ENCODE measurements at places on chromosomes 2 and 18. TPM values are rescaled to one million over a fixed set of nuclear protein-coding genes. Genes with fewer than 3 reads are reported as not detected.

GRCh38 chr2:199433204-199433832 lies 24.4 kb downstream of the SATB2 start:
- DNase-seq = no peak

DNA sequence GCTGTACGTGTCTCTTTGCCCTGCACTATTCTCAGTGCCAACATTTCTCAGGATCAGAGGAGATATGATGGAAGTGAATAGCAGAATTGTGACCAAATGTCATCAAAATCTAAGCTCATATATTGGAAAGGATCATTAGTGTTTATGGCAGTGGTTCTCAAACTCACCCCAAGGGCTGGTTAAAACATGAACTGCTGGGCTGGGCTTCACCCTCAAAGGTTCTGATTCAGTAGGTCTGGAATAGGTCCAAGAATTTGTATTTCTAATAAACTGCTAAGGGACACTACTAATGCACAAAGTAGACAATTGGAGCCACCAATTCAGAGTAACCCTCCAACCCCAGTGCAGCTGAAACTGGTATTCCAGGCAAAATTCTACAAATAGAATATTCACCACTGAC lies 317.9 kb upstream of the UBE2E3 start:
- no peak for DNase-seq

GRCh38 chr2:66433945-66434678 lies 813 bp upstream of the MEIS1 start:
- DNase-seq = no peak

GRCh38 chr2:84338069-84338468 lies 121.0 kb downstream of the SUCLG1 start:
- no peak for DNase-seq

- no peak for DNase-seq
Observed at GRCh38 chr2:47521666-47522285, 118.8 kb downstream of the MSH2 start.

DNA sequence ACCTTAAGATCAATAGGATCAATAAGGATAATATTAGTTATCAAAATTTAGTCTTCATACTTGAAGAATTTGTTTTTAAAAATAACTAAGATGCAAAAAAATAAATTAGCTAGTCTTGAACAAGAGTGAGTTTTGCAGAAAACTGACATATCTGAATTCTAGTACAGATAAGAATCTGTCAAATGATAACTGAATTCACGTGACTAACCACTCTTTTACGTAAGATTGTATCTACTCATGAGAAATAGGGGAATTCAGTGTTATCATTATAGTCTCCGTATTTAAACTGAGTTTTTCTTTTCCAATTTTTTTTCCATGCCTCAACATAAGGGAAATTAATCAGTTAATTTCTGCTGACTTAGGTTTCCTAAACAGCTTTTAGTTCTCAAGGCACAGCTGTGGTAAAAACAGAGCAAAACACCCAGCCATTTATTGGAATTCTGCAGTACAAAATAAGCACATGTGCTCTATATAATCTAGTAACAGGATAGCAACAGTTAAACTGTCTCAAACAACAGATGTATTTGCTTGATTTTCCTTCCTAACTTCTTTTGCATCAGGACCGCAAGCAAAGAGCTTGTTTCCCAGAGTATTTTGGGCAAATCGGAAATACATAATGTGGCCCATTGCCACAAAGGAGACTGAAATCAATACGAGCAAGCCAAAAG lies 19.1 kb downstream of the SLC40A1 start:
- DNase-seq = no peak

GRCh38 chr2:178271629-178272333 lies 77.5 kb downstream of the OSBPL6 start:
- peak; percentile 76 for DNase-seq

- no peak for DNase-seq
Observed at GRCh38 chr2:1088192-1088860, 137.7 kb downstream of the SNTG2 start.

DNA sequence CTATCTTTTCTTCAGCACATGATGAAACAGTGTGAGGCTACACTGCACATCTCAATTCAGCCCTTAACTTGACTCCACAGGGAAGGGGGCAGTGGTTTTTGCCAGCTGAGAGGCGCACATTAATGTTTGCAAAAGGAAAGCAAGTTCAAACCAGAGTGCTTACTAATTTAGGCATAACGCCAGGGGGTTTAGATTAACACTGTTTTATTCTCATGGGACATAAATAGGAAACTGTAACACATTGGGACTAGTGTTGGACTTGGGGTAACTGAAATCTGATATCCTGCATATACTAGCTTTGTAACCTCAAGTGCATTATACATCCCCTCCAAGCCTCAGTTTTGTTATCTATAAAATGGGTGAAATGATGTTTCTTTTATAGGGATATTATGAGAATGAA lies 821.2 kb upstream of the ID2 start:
- DNase-seq = no peak

GRCh38 chr2:192002418-192002817 lies 155.5 kb upstream of the CAVIN2 start:
- DNase-seq = no peak

- no peak for DNase-seq
Observed at GRCh38 chr2:177733-178132, 86.1 kb downstream of the SH3YL1 start.

DNA sequence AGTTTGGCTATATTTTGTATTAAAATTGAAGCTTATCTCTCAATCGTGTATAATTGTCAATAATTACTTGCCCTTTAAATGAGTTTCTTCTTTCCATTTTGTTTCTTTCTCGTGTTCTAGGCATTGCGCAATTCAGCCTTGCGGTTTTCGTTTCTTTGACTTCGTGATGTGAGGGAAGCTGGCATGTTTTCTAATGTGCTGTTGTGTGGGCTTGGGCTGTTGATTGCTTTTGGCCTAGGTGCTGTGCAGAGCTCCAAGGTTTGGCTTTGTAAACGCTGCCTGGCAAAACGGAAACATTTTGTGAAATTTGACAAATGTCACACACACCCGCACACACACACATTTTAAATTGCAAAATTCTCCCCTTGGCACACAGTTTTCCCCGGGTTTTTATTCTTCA lies 242.6 kb upstream of the TCF4 start:
- no peak for DNase-seq

DNA sequence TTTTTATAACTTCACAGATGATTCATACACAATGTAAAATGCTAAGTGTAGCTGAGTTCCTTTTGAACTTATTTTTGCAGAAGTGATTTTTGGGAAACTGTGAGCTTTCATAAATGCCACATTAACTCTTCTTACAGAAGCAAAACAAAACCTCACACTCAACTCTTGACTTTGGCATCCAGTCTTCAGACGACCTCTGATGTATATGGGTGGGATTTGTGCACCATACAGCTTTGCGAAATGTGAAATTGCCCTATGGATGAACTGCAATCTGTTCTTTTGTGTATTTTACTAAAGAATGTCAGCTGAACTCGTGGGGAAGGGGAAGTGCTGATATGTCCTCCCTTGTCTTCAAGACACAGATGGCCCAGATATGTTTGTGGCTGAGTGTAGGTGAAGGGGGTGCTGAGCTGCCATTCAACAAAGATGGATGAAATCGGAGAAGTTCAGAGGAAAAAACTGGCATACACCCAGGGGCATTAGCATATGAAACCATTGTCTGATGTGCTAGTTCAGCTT lies 218.3 kb downstream of the PTGR3 start:
- no peak for DNase-seq

GRCh38 chr2:46434851-46435273 lies 44.5 kb upstream of the TMEM247 start:
- no peak for DNase-seq

DNA sequence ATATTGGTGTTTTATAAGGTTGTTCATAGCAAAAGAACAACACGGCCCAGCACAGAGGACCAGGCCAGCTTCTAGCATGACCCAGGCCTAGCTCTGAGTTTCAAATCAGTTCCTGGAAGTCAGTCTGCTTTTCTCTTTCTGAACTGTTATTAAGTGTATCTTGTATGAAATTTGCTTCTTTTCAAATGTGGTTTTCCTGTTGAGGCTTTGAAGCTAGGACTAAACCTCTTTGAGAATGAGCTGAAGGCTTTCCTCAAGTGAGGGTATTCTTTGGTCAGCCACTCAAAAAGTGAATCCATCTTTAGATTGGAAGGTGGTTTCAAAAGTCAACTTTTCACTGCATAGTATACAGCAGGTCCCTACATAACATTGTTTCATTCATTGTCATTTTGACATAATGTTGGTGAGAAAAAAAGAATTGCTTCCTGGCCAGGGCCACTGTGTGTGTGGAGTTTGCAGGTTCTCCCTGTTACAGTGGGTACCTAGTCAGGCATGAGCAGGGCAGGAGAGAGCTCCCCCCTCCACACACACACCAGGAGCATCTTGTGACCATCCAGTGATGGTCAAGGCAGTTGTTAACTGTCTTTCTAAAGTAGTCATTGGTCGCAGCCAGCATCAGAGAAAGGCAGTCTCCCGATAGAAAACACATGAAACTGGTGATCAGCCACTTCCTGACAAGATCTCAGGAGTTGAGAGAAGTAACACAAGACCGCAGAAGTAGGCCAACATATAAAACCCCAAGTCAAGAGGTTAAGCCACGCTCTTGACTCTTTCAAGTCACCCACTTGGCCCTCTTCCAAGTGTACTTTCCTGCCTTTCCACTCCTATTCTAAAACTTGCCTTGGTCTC lies 6.7 kb upstream of the ACAA2 start:
- DNase-seq = no peak

GRCh38 chr2:117323331-117323730 lies 491.2 kb upstream of the DDX18 start:
- no peak for DNase-seq

DNA sequence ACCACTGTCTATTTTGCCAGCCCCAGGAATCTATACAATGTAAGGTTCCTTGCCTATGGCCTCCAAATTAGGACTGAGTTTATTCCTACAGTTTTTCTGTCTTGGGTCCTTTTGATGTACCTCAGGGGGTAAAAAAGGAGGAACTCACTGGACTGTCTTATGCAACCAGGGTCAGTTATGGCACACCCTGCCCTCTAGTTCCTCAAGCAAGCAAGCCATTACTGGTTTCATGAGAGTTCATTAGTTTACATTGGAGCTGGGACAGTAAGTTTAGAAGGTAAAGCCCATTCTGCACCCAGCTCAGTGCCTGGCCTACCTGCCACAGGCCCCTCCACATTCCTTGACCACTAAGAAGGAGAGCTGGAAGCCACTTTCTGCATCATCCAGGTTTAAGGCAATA lies 68.7 kb upstream of the WIPF1 start:
- no peak for DNase-seq

GRCh38 chr2:216653093-216653799 lies 20.0 kb downstream of the IGFBP2 start:
- no peak for DNase-seq

GRCh38 chr2:216195565-216196029 lies 86.4 kb downstream of the XRCC5 start:
- DNase-seq = no peak

DNA sequence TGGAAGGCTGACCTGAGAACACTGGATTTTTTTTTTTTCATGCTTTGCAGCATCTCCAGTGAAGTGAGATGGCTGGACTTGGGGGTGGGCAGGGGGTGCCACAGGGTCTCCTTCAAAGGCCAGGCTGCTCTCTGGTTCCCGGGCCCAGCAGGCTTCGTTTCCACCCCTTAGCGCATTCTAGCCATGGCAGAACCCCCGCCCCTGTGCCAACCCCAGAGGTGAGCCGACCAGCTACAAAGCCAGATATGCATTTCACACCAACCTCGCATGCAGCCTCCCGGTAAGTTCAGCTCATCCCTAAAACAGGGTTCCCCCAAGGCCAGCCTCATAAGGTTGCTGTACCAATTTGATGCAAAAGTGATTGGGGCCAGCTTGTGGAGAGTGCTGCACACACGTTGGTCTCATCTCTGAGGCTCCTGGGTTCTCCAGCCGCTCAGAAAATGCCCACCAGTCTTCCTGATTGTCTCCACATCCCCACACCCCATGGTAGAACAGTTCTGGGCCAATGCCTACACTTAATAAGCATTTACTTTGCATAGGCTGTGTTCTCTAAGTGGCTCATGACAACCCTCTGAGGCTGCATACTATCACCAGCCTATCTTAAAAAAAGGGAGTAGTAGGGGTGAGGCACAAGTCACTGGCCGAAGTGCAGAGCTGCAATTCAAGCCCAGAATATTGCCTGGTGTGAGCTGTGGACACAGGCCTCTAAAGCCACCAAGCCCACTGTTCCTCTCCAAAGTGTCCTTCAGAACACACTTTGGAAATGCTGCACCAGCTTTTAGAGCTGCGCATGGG lies 23.3 kb downstream of the SMAD7 start:
- DNase-seq = no peak

- DNase-seq = no peak
Observed at GRCh38 chr2:72014831-72015230, 132.8 kb downstream of the CYP26B1 start.

- no peak for DNase-seq
Observed at GRCh38 chr18:46683252-46683651, 26.2 kb upstream of the LOXHD1 start.

- no peak for DNase-seq
Observed at GRCh38 chr18:48668466-48669179, 129.8 kb downstream of the CTIF start.

- no peak for DNase-seq
Observed at GRCh38 chr18:10797896-10798295, 272.1 kb downstream of the NAPG start.

GRCh38 chr18:61397222-61397621 lies 64.0 kb downstream of the CDH20 start:
- DNase-seq = no peak

CYS1 gene
- 13.8 TPM for total RNA-seq

TMEM247 gene
- total RNA-seq = not detected

ABCB11 gene
- total RNA-seq = not detected

POTEI gene
- total RNA-seq = not detected

TCF23 gene
- not detected for total RNA-seq

UBE2F gene
- 50.7 TPM for total RNA-seq

ICA1L gene
- 0.43 TPM for total RNA-seq

CFLAR gene
- 112 TPM for total RNA-seq

DYSF gene
- 58.3 TPM for total RNA-seq

DOK6 gene
- total RNA-seq = not detected

RGPD3 gene
- total RNA-seq = 0.75 TPM

REEP1 gene
- total RNA-seq = 6.4 TPM

CIAO1 gene
- total RNA-seq = 127 TPM

PDE1A gene
- total RNA-seq = 4.8 TPM

EVX2 gene
- total RNA-seq = not detected
